A549 treated with dexamethasone at 1 μM for 4 hours (cell line): ENCODE measurements at places on chromosomes 16 and 17. TPM values are rescaled to one million over a fixed set of nuclear protein-coding genes. Genes with fewer than 3 reads are reported as not detected.

The HS3ST3B1 gene
- 0.88 to 1.9 TPM (median 1.7 TPM) in 5 replicates for total RNA-seq

The VAT1L gene
- total RNA-seq, result 0.02 TPM in 2 of 5 replicates, not detected in the others

The CLEC19A gene
- 0.08 to 0.15 TPM (median 0.11 TPM) in 4 of 5 replicates, not detected in the other for total RNA-seq

The AANAT gene
- total RNA-seq, result 0.21 to 0.61 TPM (median 0.30 TPM) in 5 replicates

The ARHGDIG gene
- total RNA-seq, result 2.6 to 3.1 TPM (median 2.8 TPM) in 5 replicates

The ALDH3A2 gene
- 146 to 202 TPM (median 177 TPM) in 5 replicates for total RNA-seq

The TMC7 gene
- total RNA-seq, result 4.9 to 7.2 TPM (median 6.2 TPM) in 5 replicates

The SNAI3 gene
- total RNA-seq, result 0.08 to 0.19 TPM (median 0.14 TPM) in 5 replicates

The CHD9NB gene
- total RNA-seq, result 0.63 to 1.3 TPM (median 0.99 TPM) in 5 replicates

The NHLRC4 gene
- total RNA-seq, result 0.14 to 0.26 TPM (median 0.21 TPM) in 5 replicates

The TMEM235 gene
- not detected in 5 replicates for total RNA-seq

The PDIA2 gene
- 0.17 to 0.37 TPM (median 0.30 TPM) in 5 replicates for total RNA-seq

The ST6GALNAC1 gene
- total RNA-seq, result 0.14 to 0.75 TPM (median 0.52 TPM) in 5 replicates

The SLFN14 gene
- total RNA-seq, result not detected in 5 replicates

The SPATA32 gene
- 0.08 to 0.14 TPM (median 0.12 TPM) in 5 replicates for total RNA-seq

The MFSD6L gene
- total RNA-seq, result not detected in 5 replicates

The RAD51C gene
- total RNA-seq, result 55.3 to 67.2 TPM (median 60.6 TPM) in 5 replicates

The PDE6G gene
- 1.5 to 3.6 TPM (median 2.2 TPM) in 5 replicates for total RNA-seq

The TLCD3B gene
- total RNA-seq, result 0.14 to 0.31 TPM (median 0.22 TPM) in 5 replicates

The KRTAP9-4 gene
- total RNA-seq, result not detected in 5 replicates

The GUCY2D gene
- 0.18 to 0.78 TPM (median 0.33 TPM) in 5 replicates for total RNA-seq

The KRT16 gene
- total RNA-seq, result 0.83 to 1.5 TPM (median 1.4 TPM) in 5 replicates

The SDR42E1 gene
- 1.0 to 1.6 TPM (median 1.5 TPM) in 5 replicates for total RNA-seq

The KLHL10 gene
- total RNA-seq, result 0.06 to 0.11 TPM (median 0.09 TPM) in 4 of 5 replicates, not detected in the other

The CCL4L2 gene
- 0.18 TPM in 1 of 5 replicates, not detected in the others for total RNA-seq

The KRTAP2-3 gene
- total RNA-seq, result 0.18 TPM in 1 of 5 replicates, not detected in the others

The ADGRG3 gene
- 0.43 to 0.71 TPM (median 0.62 TPM) in 5 replicates for total RNA-seq

The CCDC154 gene
- total RNA-seq, result 0.07 to 0.34 TPM (median 0.11 TPM) in 5 replicates

The TBC1D28 gene
- 0.29 TPM in 1 of 5 replicates, not detected in the others for total RNA-seq

The NEUROD2 gene
- not detected in 5 replicates for total RNA-seq

The ARL5C gene
- not detected in 5 replicates for total RNA-seq

The TNFRSF13B gene
- not detected in 5 replicates for total RNA-seq

The EPX gene
- not detected in 5 replicates for total RNA-seq
